ENCODE measurements at places on chromosomes 1 and 21.

- no peak for DNase-seq
Observed at GRCh38 chr1:26188477-26188876, 1.9 kb upstream of the CATSPER4 start.

DNA sequence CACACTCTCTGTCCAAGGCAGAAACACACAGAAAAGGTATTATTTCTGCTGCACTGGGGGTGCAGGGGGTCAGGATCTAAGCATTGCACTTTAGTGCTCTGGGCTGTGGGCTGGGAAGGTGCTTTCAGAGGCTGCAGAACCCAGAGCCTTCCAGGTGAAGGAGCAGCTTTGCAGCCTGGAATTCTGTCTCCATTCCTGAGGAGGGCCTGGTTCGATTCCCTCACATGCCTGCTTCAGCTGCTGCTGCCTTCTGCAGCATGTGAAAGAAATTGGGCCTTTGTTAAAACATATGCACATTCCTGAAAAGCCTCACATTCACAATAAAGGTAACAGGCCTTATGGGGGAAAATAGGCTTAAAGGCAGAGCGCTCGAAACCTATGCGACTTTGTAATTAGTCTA is 35.9 kb downstream of the VTCN1 start:
- DNase-seq: no peak

DNA sequence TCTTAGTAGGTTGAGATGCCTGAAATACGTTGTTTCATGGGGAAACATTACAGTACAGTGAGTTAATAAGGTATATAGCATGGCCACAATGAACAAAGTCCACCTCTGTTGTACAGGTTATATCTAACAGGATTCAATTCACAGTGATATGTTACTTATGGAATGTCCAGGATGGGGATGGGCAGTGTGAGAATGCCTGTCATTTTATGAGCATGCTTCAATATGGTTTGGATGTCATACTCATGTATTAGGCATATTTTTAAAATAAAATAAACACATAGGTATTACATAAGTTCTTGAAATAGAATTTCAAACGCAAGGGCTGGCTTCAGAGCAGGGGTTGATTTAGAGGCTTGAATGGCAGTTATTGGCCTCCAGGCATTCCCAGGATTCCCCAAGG is 6.1 kb upstream of the PHLDA3 start:
- no peak for DNase-seq

GRCh38 chr1:185500001-185500626 is 183.1 kb upstream of the IVNS1ABP start:
- no peak for DNase-seq

DNA sequence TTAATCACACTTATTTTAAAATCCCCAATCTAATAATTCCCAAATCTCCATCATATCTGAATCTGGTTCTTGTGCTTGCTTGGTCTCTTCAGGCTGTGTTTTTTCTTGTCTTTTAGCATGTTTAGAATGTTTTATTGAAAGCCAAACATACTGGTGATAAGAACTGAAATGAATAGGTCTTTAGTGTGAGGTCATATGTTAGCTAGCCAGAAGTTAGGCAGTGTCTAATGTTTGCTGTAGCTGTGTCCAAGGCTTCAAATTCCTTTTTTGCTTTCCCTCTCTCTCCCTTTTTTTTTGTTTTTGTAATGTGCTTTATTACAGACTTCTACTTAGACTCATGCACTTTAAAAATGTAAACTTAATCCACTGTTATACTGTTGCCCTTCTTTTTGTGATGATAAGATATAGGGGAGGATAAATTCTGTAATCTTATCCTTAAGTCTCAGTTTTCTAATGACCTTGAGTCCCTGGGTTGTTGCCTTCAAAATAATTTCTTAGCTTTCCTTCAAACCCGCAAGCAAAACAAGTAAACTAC is 725.1 kb downstream of the BRINP3 start:
- DNase-seq: no peak

Measured in NCI-H2227 treated with DMSO at 0.1 percent for 48 hours (cell line).